Lung (tissue), 17 donors: ENCODE measurements at places on chromosomes 4 and X.
A peak's percentile ranks its signal among the peaks of the same experiment; 100 is the strongest.

DNA sequence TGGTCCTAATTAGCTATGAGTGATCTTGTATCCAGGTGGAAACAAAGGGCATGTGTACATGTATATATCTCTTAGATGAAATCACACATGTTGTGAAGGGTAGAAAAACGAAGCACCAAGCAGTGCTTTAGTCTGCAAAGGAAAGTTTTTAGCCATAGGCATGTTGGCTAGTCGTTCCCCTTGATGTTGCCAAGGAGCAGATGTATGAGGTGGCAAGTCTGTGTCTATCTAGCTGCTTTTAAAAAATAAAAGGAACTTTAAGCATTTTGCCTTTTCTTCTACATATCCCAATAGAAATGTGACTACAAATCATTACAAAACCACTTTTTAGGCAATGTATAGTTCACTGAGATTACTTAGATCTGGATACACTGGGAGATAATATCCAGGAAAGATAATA lies 63.1 kb downstream of the NSUN7 start:
- DNase-seq: no peak

DNA sequence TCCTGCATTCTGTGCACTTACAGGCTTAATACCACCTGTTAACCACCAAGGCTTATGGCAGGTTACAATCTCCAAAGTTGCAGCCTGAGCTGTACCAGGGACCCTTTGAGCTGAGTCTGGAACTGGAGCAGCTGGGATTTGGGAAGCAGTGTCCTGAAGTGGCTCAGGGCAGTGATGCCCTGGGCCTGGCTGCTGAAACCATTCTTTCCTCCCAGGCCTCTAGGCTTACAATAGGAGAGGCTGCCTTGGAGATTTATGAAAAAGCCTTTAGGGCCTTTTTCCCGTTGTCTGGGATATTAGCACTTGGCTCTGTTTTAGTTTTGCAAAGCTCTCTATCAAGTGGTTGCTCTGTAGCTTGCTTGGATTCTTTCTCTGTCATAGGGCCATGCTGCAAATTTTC lies 154.3 kb upstream of the CASK start:
- no peak for DNase-seq

DNA sequence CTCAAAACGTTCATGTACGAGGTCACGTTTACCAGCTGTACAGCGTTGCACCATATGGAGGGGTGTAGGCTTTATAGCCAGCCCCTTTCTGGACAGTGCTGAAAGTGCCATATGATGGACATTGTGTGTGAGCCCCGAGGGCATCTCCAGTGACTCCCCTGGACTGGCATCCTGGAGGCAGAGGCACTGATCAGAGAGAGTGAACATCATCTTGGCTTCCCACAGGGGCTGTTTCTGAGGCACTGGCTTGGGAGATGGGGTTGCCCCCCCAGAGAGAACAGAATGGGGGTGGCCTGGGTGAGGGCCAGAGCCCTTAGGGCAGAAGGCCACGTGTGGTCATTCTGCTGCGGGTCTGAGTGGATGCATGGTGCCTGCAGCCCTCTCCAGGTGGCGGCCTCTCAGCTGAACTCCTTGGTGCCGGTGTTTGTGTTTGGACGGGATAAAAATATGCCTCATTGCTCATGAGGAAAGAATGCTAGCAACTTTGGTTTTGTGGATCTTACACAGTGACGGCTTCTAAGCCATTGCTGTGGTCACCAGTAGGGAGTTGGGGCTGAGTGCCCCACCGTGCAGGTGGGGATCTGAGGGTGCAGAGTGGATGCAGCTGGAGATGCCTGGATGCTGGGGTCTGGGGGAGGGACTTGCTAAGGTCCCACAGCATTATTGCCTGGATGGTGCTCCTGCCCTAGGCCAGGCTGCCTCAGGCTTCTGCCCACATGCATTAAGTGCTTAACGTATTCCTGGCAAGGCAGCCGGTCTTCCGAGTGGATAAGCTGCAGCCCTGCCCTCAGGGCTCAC lies 3.4 kb downstream of the WFS1 start:
- DNase-seq: peak; percentile 40

DNA sequence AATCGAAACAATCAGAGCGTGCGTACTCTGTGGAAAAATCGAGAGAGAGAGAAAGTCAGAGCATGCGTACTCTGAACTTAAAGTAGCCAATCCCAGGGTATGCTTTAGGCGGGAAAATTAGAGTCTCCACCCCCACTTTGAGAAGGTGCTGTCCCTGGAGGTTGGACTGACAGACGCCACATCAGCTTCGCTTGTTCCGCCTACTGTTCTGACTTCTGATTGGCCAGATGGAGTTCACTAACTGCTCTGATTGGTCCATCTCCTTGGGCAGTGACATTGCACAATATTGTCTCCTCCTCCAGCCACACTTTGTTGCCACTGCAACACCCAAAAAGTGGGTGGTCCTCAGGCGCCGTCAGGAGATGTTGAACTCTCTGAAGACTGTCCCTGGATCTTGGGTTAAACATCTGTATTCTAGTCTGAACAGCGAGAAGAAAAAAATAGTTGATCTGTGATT lies at the start of gene SSX5:
Gene SSX5, minus strand, starts transcription at position 51 of the 457 bp plus-strand sequence. CDS start 1,437 bp downstream, outside the sequence.
- no peak for DNase-seq

GRCh38 chr4:87073199-87074120 lies 138.6 kb downstream of the AFF1 start:
- DNase-seq: peak; percentile 53
